ENCODE measurements at places on chromosomes 16 and 17.

DNA sequence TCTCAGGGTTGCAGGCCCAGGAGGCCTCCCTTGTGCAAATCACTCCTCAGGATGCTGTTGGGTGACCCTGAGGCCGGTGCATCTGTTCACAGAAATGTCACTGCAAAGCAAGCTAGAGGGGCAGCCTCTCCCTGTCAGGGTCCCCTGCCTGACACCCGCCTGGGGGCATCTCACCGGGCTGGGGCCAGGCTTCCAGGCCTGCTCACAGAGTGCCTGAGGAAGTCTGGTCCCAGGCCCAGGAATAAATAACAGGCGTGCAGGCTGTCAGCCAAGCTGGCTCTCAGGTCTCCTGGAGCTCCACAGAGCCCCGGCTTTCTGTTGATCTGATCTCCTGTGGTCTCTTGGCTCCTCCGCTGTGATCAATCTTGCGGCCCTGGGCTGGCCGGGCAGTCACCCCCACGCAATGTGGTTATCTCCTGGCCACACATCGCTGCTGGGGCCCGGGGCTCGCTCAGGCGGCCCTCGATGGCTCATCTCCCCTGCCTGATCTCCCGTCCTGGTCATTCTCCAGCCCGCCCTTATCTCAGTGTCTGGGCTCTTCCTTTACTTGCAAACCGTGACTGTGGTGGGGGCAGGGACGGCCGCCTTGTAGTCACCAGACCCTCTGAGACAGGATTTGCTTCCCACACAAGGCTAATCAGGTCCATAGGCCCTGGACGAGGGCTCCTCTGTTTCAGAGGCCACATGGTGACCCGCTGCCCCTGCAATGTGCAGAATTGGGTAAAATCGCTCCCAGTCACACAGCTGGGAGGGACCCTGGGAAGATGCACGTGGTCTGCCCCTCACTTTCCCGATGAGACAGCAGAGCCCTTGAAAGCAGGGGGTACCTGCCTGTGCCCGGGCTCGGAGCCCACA is 231.2 kb upstream of the GSE1 start:
- DNase-seq = no peak

DNA sequence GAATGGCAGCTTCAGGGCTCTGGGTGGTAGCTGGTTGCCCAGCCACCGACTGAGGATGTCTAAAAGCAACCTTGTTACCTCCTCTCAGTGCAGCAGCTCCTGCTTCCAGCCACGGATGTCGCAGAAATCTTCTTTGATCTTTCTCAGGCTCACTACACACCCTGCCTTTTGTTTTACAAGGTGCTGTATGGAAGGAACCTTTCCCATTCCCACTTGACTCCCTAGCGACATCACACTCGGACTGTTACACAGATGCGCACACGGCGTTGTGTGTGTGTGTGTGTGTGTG is 135.8 kb upstream of the CPHXL start:
- DNase-seq = no peak

DNA sequence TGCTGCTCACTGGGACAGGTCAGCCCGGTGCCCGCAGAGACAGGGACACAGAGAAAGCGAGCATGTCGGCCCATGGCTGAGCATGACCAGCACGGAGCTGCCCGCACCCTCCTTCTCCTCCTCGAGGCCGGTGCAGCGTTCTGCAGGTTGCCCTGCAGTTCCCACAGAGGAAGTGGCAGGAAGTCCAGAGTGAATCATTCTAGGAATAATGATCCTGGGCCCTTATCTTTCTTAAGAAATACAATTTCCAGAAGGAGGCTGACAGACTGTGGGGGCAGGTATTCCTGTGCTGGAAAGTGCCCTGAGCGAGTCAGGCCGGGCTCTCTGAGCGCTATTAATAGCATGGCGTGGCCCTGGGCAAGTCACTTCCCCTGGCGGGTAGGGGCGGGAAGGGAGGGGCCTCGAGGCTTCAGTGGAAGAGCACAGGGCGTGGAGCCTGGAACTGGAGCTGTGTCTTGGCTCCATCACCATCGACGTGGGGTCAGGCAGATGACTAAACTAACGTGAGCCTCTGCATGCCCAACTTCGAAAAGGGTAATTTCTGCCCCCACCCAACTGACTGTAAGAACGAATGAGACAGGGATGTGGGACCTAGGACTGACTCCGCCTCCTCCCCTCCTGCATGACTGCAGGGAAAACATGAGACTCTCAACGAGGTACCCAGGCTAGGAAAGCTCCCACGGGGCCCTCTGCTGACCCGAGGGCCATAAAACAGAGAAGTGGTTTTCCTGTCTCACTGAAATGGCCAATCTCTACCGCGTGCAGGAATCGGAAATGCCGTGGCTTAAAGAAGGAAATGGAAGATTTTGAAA is 9.8 kb downstream of the TMEM204 start:
- peak; percentile 42 for DNase-seq

GRCh38 chr16:77723108-77723514 is 797 bp downstream of the NUDT7 start:
- DNase-seq = no peak

DNA sequence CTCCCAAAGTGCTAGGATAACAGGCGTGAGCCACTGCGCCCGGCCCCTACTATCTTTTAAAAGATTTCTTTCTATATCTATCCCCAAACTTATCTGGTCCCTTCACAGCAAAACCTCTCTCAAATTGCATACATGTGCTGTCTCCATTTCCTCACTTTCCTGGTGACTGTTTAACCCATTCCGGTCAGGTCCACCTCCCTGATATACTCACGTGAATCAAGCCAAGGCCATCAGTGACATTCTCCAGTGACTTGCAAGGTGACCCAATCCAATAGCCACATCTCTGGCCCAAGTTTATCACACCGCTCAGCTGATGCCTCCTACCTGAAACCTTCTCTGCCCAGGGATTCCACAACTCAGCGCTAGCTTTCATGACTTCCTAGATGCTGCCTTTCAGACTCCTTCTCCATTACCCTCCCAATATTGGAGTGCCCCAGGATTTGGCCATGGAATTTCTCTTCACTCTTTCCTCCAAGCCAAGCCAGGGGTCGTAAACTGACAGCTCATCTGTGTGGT is 1.4 kb upstream of the CTCF start:
- no peak for DNase-seq

DNA sequence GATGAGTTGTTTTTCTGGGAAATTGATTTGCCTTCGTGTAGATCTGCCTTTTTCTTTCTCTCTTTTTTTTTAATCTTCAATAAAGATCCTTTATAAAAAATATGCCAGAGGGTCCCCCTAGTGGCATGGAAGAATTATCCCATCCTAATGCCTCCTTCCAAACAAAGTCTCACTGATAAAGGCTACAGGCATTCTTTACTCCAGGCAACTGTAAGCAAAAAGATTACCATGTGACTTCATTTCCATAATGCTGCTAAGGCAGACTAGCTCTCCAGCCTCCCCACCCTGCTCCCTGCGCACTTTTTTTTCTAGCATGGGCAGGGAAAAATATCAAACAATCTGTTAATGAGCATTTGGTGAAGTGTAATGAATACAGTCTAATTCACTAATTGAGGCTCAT is 220.2 kb upstream of the CDH8 start:
- DNase-seq = no peak

DNA sequence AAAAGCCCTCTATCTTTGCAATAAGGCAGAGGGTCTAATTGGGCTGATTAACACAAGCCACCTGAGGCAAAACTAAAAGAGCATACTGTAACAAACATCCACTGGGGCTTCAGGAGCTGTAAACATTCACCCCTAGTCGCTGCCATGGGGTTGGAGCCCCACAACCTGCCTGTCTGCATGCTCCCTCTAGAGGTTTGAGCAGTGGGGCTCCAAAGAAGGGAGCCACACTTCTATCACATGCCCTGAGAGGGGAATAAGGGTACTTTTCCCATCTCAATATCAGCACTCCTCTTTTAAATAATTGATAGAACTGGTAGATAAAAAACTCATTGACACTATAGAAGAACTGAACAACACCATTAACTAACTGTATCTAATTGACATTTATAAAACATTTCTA is 130.1 kb upstream of the COX10 start:
- DNase-seq = no peak

DNA sequence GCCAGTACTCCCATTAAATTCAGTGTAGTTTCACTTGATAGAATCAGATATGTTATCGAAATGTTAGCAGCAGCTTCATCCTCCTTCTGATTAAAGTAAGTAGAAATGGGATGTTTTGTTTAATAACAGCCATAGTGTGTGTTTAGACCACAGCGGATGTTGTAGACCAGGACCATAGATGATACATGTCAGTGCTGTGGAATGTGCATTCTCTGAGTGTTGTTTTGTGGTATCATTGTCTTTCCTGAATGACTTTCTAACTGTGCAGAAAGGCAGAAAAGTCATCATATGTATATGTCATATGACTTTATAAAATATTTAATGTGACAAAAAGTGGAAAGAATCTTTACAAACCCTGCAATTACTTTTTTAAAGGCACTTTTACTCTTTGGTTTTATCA is 55.6 kb downstream of the CYLD start:
- DNase-seq = no peak

- no peak for DNase-seq
These were observed 22.5 kb downstream of the ATPAF2 start for GRCh38 chr17:18016426-18016825.

- DNase-seq = no peak
These were observed 120.6 kb upstream of the RPL38 start for GRCh38 chr17:74082886-74083285.

GRCh38 chr17:12726131-12726530 is 60.4 kb downstream of the MYOCD start:
- DNase-seq = no peak

GRCh38 chr16:1439058-1439698 is 5.2 kb downstream of the CCDC154 start:
- DNase-seq = no peak

DNA sequence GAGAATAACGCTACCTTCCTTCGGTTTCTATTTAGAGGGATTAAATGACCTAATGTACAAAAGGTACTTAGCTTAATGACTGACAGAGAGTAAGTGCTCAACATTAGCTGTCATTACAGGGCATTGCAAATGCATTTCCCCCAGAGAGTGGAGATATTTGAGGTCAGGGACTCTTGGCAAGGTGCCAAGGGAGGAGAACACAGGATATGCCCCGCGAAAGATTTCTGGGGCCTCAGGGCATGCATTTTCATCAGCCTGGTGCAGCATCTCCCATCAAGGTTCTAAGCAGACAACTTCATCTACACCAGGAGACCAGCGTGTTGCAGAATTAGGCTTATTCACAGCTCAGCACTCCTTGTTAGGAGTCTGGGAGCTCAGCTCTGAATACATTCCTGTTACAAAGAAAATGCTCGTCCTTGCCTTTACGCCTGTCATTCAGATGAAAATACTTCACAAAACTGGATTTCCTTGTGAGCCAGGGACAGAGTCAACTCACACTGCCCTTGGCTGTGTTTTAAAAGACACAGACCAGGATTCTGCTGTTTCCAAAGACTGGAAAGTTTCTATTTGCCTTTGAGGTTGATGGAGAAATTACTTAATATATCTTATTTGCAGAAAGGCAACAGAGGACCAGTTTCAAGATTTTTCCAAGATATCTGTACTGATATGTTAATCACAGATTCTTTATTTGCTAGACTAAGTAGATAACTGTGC is 108.2 kb downstream of the VAT1L start:
- no peak for DNase-seq

DNA sequence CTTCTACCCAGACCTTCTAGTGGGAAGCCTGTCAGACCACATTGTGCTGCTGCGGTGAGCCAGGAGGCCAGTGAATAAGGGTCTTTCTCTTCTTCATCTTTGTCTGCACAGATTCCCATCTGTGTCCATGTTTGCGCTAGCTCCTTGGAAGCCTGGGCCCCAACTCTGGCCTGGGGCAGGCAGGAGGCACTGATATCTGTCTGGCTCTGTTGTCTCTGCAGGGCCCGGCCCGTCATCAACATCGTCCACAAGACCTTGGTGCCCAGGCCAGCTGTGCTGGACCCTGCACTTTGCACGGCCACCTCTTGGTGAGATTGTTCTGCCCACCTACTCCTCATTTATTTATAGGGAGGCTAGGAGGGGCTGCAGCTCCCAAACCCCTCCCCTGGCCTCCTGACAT is 18.3 kb downstream of the ITGA3 start:
- DNase-seq = no peak

DNA sequence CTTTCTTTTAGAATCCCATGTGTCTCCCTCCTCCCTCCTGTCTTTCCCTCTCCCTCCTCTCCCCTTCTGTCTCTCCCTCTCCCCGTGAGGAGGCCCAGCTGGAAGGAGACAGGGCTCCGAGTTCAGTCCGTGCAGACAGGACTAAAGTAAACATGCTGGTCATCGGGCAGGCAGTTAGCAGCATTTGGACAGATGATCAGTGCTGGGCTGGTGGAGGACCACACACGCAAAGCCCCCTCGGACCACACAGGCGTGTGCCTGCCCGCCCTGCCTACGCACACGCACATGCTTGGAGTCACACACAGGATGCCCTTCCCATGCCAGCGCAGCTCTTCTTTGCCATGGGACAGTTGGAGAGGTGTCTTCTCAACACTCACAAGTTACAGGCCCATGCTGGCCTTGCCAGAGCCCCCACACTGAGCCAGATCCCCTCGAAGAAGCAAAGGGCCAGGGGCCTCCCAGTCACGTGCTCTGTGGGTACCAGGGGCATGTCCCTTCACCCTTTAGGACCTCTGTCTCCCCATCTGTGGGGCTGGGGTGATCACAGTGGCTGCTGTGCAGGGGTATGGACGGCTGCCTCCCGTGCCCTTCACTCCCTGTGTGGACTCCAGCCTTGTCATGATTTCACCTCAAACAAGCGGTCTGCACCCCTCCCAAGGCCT is 215.7 kb upstream of the FOXF1 start:
- DNase-seq = no peak

- DNase-seq = no peak
These were observed 67.9 kb downstream of the ZZEF1 start for GRCh38 chr17:4074831-4075495.

DNA sequence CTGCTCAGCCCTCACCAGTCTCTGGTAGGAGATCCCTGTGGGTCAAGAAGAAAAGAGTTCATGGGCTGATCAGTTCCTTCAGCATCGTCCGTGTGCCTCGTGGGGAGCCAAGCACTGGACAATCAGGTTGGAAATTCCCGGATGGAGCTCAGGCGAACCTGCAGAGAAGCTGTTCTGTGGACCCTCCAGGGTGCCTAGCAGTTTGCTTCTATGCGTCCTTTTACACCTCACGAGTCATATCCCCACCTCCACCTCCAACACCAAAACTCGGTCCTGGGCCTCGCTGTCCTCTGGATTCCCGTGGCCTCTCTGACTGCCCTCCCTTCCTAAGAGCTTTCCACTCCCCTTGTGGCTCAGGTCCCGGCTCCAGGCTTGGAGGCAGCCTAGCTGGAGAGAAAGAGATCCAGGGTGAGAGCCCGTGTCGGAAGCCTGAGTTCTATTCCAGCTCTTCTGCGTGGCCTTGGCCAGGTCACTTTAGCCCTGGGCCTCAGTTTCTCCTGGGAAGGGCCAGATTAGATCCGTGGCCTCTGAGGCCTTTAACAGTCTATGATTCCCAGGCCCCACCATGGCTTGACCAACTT is 26.2 kb upstream of the PIK3R6 start:
- no peak for DNase-seq

GRCh38 chr16:81478876-81479511 is 34.4 kb downstream of the CMIP start:
- DNase-seq = no peak

DNA sequence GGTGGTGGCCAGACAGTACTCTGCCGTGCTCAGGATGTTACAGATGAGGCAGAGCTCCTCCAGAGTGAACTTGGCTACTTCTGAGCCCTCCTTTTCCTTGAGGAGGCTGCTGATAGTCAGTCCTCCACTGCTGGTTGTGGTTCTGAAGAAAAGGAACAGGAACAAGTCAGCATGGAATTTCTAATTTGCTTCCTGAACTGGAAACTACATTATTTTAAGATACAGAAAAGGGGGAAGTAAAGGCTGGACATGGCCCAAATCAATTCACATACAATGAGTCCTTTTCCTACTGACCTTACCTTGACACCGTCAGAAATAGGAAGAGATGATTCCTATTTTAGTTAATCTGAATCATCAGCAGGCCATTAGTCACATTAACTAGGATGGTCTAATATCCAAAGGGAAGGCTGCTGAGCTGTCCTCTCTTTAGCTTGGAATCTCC is 154.2 kb downstream of the VPS53 start:
- no peak for DNase-seq
